ENCODE measurements at places on chromosomes 1 and 21.

GRCh38 chr1:156859523-156860112 lies 701 bp upstream of the INSRR start:
- DNase-seq: peak; percentile 53

GRCh38 chr1:186680245-186681061 lies at the start of gene PTGS2:
Gene PTGS2, minus strand, starts transcription at chr1:186680423. Its CDS starts 133 bp downstream, at chr1:186680290.
- DNase-seq: peak; percentile 93

DNA sequence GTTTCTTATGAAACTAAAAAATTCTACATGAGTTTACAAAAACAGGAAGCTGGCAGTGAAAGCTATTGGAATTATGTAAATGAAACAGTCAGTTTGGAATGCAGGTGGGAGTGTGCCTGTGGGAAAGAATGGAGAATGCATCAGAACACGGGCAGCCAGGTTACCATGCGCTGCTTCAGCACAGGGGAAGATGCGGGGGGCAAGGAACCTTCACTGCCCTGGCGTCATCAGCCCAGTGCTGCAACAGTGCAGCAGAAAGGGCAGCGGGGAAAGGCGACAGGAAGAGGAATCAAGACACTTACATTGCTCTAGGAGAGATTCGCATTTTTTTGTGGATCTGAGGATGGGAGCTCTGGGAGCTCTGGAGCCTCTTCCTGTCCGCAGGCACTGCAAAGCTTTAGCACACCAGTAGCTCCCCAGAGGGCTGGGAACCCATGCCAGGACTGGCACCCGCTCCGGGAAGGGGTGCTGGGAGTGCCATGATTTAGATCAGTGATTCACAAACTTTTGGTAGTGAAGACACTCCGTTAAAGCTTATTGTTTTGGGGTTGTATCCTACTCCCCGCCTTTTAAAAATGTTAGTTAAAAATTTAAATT lies 64.1 kb upstream of the WDR26 start:
- peak; percentile 46 for DNase-seq

DNA sequence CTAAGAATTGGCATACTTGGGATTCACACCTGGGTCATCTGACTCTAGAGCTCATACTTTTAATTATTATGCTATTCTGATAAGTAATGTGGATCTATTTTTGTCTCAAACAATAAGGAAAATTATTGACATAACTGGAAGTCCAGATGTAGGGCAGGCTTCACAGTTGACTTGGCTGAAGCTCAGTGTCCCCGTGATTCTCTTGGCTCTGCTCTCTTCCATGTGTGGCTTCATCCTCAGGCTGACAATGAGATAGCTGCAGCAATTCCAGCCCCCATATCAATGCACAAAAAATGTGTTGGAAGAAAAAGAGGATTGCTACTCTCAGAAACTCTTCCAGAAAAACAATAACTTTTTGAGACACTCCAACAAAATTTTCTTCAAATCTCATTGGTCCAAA lies 23.8 kb downstream of the HSD11B1 start:
- DNase-seq: no peak

DNA sequence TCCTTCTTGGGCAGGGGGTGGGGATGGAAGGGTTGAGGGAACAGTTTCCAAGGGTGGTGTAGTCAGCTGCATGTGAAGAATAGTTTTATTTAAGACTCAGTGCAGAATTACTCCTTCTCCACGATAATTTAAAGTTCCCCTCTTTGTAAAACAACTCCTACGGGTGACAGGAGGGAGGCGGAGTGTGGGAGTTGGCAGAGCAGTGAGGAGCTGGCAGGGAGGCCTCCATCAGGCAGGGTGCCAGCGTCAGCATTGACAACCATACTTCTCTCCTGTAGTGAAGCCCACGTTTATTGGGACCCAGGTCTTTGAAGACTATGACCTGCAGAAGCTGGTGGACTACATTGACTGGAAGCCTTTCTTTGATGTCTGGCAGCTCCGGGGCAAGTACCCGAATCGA lies 93.8 kb downstream of the MTR start:
- DNase-seq: no peak

DNA sequence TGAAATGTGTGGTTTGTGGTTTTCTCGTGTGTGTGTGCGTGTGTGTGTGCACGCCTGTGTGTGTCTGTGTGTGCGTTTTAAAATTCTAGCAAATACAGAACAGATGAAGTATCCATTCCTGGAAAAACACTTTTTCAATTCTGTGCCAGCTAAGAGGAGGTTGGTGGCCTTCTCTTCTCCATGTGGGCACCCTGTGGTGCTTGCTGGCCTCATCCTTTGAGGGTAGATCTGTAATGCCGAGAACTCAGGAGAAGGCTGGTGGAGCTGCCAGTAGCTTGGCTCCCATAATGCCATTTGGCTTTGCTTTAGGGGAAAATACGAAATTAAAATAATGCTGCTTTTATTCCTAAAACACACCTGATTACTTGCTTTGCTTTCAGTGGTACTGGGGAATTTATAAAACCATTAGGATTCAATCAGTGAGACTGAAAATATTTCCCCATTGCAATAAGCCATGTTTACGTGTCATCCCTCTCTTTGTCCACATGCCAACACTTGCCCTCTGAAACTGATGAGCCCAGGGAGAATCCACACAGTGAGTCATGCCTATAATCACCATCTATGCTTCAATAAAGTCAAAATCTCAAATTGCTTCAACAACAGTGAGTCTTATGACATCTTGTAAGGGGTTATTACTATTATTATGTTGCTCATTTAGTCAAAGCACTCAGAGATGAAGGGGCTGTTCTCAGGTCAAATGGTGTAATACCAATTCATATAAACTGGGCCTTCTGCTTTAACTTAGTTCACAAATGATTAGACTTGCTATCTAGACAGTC lies 39.2 kb downstream of the ABCA4 start:
- DNase-seq: peak; percentile 88

- DNase-seq: peak; percentile 31
These were observed 552.5 kb upstream of the ADAMTS5 start for GRCh38 chr21:27519361-27519760.

- no peak for DNase-seq
These were observed 8.5 kb upstream of the BSND start for GRCh38 chr1:54989968-54990810.

GRCh38 chr1:91499346-91499745 lies 1.3 kb upstream of the CDC7 start:
- no peak for DNase-seq

- peak; percentile 59 for DNase-seq
These were observed 456 bp upstream of the SMYD2 start for GRCh38 chr1:214280386-214281020.

- no peak for DNase-seq
These were observed 16.9 kb downstream of the SCP2 start for GRCh38 chr1:52943876-52944416.

DNA sequence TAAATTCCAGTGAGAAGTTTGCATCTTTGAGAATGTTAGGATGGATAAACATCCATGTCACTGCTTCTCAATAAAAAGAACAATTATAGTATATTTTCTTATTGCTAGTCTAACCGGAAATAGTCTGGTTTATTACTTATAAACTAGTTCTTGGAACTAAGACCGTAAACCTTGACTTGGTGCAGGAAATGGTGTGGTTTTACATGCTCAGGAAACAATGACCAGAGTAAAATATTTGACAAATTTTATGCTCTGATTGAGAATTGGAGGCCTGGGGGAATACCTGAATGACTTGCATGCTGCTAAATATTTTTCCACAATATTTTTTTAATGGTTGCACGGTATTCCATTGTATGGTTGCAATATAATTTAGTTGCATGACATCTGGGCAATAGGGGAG lies 76.3 kb downstream of the XCL2 start:
- DNase-seq: no peak

GRCh38 chr1:49424782-49425181 lies 599.0 kb downstream of the AGBL4 start:
- no peak for DNase-seq

- DNase-seq: no peak
These were observed 83.0 kb downstream of the SPAG17 start for GRCh38 chr1:118101999-118102398.

DNA sequence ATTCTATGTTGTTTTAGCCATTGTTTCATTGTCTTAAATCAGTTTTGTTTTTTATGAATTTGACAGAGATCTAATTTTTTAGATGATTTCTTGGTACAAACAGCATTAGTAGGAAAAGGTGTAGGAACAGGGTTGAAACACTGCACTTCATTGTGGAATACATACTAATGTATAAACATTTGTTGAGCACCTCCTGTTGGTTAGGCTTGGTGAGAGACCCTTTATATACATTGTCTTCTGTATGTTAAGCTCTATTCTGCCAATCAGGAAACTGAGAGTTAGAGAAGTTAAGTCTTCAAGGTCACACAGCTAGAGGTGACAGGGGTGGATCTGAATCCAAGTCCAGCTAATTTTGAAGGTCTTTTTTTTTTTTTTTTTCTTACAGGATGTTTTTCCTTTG lies 192.7 kb downstream of the VPS13D start:
- DNase-seq: no peak

- no peak for DNase-seq
These were observed 33.1 kb downstream of the GABPA start for GRCh38 chr21:25767921-25768320.

DNA sequence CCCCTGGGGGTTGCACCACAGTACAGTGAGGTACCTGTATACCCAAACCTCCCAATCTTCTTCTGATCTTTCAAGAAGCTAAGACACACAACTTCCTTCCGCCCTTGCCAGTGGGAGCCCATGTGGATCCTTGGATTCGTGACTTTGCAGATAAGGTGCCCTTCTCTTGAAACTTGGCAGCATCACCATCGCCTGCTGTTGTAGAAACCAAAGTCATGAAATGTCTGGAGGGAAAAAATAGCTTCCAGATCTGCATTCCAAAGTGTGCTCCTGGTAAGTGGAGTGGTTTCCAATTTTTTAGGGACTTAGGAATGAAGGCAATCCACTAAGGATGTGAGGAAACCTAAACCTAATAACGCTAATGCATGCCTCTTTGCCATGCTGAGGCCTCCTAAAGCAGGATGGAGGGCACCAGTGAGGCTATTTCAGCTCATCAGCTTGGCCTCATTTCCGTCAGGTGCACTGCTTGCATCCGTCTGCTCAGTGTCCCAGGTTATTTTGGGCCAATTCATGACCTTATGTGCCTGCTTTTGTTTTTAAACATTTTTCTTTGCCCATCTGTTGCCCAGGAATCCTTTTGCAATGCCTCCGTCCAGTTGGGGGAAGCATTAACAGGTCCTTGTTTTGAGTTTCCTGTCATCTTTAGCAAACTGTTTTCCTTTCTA lies 8.2 kb upstream of the EFHD2 start:
- no peak for DNase-seq

- DNase-seq: no peak
These were observed 34.6 kb upstream of the DOCK7 start for GRCh38 chr1:62722796-62723195.

GRCh38 chr1:17270891-17271765 lies 22.2 kb downstream of the PADI3 start:
- DNase-seq: no peak

GRCh38 chr1:54212872-54213271 lies 12.9 kb downstream of the MRPL37 start:
- DNase-seq: no peak

DNA sequence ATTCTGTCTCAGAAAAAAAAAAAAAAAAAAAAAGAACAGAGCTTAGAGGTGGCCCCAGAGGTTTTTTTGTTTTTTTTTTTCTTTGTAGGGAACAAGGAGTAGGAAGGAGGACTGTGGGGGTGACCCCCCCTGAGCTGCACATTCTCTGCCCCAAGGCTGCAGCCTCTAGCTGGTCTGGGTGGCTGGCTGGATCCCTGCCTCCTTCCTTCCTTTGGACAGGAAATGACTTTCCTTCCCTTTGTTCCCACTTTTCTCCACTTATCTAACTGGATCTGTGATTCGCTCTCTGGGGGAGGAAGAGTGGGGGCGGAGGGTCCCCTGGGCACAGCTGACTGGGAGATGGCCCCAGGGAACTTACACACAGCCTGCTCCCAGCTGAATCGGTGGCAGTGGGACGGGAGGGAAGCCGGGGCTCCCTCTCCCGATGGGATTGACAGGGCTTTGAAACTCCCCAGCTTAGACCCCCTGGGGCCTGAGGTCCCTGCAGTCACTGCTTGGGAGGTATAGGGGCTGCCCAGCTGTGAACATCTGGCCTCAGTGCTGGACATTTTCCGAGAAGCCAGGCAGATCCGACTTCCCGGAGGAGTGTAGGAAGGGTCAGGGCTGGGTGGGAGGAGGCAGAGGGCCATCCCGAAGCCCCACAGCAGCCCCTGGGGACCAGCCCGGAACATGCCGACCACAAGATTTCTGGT lies 2.1 kb downstream of the FBLIM1 start:
- DNase-seq: peak; percentile 76

GRCh38 chr1:7196036-7196911 lies 411.0 kb downstream of the CAMTA1 start:
- DNase-seq: no peak

DNA sequence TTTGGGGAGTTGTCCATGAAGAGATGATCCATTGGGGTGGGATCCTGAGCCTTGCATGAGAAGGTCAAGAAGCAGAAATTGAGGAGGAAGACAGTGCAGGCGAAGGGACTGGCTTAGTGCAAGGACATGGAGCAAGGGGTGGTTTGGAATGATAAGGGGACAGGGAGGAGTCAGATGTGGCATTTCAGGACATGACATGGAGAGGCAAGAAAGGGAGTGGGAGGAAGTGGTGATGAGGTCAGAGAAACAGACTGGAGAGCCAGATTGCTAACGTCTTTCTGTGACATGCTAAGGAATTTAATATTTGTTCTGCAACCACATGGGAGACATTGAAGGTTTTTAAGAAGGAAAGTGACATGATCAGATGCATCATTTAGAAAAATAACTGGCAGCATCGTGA lies 346.8 kb upstream of the FMN2 start:
- no peak for DNase-seq

- no peak for DNase-seq
These were observed 5.0 kb upstream of the ENO1 start for GRCh38 chr1:8883491-8883890.

All from AG20443 (cell line).